Activated naive CD8-positive, alpha-beta T cell treated with anti-CD3 and anti-CD28 coated beads for 36 hours (primary cell): ENCODE measurements at places on chromosomes 7 and 10. TPM values are rescaled to one million over a fixed set of nuclear protein-coding genes. Genes with fewer than 3 reads are reported as not detected.
A peak's percentile ranks its signal among the peaks of the same experiment; 100 is the strongest.

DNA sequence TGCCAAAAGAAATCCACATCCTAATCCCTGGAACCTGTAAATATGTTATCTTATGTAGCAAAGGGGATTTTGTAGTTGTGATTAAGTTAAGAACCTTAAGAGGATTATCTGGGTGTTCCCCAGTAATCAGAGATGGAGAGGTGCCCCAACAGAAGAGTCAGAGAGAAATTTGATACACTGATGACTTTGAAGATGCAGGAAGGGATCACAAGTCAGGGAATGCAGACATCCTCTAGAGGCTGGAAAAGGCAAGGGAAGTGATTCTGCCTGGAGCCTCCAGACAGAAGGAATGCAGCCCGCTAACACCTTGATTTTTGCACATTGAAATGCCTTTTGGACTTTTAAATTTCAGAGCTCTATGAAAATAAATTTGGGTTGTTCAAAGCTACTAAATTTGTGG, 531.7 kb downstream of the DNAJB9 start:
- DNase-seq, result no peak

DNA sequence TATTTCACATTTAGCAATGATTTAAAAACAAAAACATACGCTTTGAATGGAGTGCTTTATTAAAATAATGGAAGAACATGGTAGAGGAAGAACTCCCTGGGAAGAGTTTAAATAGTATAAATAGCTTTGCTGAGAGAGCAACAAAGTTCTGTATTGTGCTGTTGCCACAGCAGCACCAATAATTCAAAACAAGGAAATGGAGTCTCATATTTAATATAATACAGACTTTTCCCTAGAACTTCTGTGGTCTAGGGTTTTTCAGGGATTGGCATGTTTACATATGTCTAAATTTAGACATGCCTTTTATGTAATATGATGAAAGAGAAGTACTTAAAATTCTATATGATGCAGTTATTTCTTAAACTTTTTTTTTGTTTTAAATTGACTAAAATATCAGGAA, 217.2 kb upstream of the HDAC9 start:
- DNase-seq, result no peak

- DNase-seq, result no peak
These were observed 179.3 kb downstream of the ABCA13 start for GRCh38 chr7:48350515-48350914.

- DNase-seq, result no peak
These were observed 67.6 kb downstream of the ITGB1 start for GRCh38 chr10:32890444-32890843.

GRCh38 chr10:47023237-47024045, 112.2 kb downstream of the PTPN20 start:
- no peak for DNase-seq

- DNase-seq, result no peak
These were observed 208.3 kb downstream of the LRMDA start for GRCh38 chr10:75639736-75640135.

GRCh38 chr10:61486738-61487396, 33.7 kb upstream of the TMEM26 start:
- no peak for DNase-seq

- peak; percentile 62 for DNase-seq
These were observed 139.2 kb downstream of the USP6NL start for GRCh38 chr10:11472158-11472753.

- no peak for DNase-seq
These were observed 35.3 kb downstream of the PNLIPRP2 start for GRCh38 chr10:116656044-116656443.

CREB5 gene
- total RNA-seq, result 2.4 TPM

GPR85 gene
- not detected for total RNA-seq

GRCh38 chr7:19852192-19852591, 78.8 kb upstream of the TMEM196 start:
- DNase-seq, result no peak

GRCh38 chr7:53315981-53316380, 280.5 kb downstream of the POM121L12 start:
- DNase-seq, result no peak

HABP2 gene
- total RNA-seq, result not detected

GRCh38 chr7:30510124-30511075, 5.8 kb upstream of the GGCT start:
- peak; percentile 20 for DNase-seq
